ENCODE measurements at places on chromosomes 2 and 18.

DNA sequence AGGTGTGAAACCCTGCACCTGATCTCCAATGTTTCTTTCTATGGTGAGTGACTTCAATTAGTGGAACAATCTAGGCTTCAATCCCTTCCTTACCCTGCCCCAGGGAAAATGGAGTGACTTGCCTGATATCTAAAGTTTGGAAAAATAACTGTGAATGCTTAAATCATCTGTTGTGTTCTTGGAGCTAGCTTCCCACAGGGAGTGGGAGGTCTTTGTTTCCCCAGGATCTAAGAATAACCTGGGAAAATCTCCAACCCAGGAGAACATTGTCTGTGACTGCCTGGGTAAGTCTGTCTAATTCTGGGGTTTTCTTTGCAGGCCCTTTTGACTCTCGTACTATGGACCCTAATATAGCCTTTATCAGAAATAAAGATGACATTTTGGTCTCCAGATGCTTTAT lies 13.6 kb upstream of the LDAH start:
- DNase-seq = no peak

GRCh38 chr2:45826884-45827635 lies 175.6 kb downstream of the PRKCE start:
- no peak for DNase-seq

DNA sequence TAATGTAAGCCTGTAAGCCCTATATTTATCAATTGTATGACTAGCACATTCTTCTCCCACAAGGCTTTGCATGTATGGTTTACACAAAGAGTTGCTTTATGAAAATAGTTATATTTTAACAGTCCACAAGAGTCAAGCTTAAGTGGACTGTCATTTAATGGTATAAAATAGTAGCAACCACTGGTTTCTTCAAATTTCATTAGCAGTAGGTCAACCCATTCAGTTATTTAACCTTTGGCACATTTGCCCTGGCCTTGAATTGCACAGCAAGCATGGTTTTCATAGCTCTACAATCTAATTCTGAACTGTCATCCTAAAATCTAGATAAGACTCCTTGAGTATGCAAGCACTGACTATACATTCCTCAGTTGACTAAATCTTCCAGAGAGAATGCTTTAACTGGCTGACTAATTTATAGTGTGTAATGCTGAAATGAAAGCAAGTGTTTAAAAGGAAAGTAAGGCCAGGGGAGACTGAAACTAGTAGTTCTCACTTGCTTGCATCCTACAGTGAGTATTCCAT lies 1.8 kb downstream of the DPP4 start:
- no peak for DNase-seq

GRCh38 chr18:35167857-35168256 lies 73.0 kb upstream of the ZNF397 start:
- no peak for DNase-seq

DNA sequence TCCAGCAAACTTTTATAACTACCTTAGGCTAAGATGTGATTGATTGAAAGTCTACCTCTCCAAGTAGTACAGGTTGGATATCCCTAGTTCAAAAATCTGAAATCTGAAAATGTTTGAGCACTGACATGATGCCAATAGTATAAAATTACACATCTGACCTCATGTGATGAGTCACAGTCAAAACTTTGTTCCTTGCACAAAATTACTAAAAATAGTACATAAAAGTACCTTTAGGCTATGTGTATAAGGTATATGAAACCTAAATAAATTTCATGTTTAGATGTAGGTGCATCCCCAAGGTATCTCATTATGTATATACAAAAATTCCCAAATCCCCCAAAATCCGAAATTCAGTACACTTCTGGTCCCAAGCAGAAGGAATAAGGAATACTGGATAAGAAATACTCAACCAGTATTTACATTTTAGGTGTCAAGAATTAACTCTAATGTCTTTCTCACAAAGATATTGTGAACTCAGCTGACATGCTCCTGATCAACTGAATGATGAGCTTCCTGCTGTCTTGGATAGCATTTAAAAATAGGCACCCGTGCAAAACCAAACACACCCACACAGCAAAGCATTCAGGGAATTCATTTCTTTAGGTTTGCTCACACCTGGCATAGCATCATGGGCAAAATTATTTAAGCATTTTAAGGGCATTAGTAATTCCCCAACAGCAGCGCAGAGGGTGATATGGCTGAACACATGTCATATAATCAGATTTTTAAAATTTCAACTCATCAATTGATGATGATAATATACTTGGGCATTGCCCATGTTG lies 497.4 kb upstream of the MEIS1 start:
- no peak for DNase-seq

- no peak for DNase-seq
Measured at GRCh38 chr2:19529677-19530076, 171.3 kb upstream of the OSR1 start.

DNA sequence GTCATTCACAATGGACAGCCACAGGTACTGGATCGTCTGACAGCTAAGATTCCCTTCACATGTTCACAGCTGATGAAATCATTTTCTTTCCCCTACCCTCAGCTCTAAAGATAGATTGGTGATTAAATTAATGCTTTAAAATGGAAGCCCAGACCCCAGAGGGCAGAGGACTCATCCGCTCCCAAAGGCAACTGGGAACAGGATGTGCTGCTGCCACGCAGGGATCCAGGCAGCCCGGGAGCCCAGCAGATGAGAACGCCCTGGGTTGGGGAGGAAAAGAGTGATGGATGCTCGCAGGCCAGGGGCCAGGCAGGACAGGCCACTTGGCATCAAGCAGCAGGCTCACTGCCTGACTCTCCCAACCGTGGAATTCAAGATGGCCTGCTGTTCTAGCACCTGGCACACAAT lies 41.3 kb downstream of the HDHD2 start:
- DNase-seq = no peak

- DNase-seq = no peak
Measured at GRCh38 chr2:230492107-230492506, 76.1 kb downstream of the SP100 start.

GRCh38 chr18:41992066-41992465 lies 37.0 kb downstream of the PIK3C3 start:
- DNase-seq = no peak

DNA sequence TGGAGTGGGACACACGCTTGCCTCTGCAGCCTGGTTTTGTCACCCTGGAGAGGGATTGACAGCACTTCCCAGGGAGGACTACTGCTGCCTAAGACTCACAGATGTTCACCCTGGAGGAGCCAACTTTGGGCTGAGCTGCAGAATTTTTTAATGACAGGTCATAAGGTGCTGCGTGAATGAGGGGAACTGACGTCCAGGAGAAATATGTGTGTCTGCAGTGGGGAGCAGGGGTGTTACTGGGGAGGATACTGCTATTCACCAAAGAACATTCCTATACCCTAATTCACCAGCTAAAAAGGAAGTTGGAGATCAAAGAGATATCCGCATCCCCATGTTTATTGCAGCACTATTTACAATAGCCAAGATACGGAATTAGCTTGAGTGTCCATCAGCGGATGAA lies 144.4 kb downstream of the MGAT5 start:
- DNase-seq = no peak

- no peak for DNase-seq
Measured at GRCh38 chr2:134137182-134137611, 116.7 kb upstream of the MGAT5 start.

DNA sequence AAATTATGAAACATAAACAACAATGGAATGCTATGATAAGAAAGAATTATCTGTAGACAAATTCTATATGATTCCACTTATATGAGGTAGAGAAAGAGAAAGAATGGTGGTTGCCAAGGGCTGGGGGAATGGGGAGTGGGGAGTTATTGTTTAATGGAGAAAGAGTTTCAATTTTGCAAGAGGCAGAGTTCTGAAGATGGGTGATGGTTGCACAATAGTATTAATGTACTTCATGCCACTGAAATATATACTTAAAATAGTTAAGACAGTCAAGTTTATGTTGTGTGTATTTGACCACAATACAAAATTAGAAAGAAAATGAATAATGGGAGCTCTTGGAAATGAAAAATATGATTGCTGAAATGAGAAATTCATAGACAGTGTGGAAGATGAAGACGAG lies 22.6 kb upstream of the FAM117B start:
- DNase-seq = no peak

DNA sequence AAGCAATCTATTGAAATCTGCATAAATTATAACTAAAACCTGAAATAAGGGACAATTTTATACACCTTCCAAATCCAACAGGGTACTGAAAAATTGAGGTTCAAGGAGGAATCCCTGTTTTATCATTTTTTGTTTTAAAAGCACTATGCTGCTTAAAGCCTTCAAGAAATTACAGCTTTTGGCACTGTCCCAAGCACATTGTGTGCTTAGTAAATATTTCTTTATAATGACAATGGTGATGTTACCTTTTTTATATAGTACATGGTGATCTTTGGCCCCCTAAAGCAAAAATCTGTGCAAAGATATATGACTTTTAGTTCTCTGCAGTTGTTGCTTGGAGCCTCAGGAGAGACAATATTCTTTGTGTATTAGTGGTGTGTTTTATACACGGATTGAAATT lies 71.6 kb upstream of the EFEMP1 start:
- no peak for DNase-seq

GRCh38 chr2:28750316-28751251 lies 1.0 kb upstream of the PPP1CB start:
- DNase-seq = peak; percentile 19

- DNase-seq = no peak
Measured at GRCh38 chr2:241639385-241639784, 1.9 kb downstream of the ATG4B start.

GRCh38 chr2:238939074-238939473 lies 91.2 kb downstream of the TWIST2 start:
- peak; percentile 48 for DNase-seq

- no peak for DNase-seq
Measured at GRCh38 chr18:40159141-40160017, 1795.7 kb upstream of the PIK3C3 start.

DNA sequence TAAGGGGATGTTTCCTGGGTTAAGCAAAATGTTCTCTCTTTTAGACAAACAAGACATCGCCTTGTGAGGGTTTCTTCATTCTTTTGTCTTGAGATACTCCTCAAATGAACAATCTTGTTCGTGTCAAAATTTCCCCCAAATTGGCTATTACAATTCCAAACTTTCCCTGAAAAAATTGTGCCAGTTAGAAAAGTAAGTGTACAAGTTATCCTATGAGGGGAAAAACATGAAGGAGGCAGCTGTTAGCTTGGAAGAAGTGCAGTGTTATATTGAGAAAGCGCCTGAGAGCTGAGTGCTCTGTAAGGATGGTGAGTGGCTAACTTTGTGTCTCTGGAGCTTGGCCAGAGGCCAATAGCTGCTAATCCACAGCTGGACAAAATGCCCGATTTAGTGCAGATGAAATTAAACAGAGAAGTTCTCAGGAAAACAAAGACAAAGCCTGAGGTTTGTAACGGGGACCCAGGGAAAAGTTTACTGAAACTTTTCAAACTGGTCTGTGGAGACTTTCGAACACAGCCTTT lies 14.1 kb upstream of the PLEKHH2 start:
- no peak for DNase-seq

GRCh38 chr2:85326406-85327159 lies 1.2 kb downstream of the TGOLN2 start:
- no peak for DNase-seq

- peak; percentile 86 for DNase-seq
Measured at GRCh38 chr2:36597532-36598377, at the start of gene FEZ2. FEZ2 (minus strand) TSS chr2:36598168; CDS start chr2:36598142, 26 bp downstream.

DNA sequence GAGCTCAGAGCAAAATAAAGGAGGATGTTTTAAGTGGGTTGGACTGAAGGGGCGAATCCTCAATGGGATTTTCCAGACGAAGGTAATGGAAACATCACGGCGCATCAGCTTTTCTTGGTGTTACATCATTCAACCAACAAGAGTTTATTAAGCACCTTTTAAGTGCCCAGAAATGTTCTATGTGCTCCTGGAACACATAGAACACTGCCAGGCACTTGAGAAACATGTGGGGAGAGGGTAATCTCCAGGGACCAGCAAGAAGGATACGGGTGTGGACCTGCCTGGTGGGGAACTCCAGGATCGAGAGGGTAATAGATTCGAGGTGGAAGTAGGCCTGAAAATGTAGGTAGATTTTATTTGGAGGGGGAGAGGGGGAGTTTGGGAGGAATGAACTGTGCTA lies 168.6 kb downstream of the PRKCE start:
- DNase-seq = no peak

DNA sequence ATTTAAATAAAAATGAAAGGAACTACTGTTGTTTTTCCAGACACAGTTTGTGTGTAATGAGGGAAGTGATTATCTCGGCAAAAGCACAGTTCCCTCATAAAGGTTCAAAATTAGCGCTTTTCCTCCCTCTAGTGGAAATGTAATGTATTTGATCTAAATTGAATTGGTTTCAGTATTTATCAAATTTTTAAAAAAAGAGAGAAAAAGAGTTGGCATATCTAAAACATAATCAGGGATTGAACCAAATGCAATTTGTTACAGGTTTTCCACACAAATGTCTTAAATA lies 37.5 kb downstream of the CMPK2 start:
- no peak for DNase-seq

DNA sequence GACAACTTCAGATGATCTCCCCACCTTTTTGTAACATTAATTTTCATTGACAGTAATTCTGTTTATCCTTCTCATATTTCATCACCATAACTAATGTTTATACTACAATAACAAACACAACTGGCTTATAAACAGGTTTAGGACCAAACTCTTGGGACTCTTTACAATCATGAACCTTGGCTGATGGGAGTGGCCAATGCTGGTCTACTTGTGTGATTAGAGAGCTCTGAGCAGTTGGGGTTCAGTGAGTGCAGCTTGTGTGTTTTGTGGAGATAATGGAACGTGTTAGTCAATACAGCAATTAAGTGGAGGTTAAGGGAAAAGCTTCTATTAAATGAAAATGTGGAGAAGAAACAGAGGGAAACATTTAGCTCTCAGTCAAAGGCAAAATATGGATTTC lies 207.1 kb downstream of the SPAG16 start:
- DNase-seq = no peak

GRCh38 chr18:21949326-21950015 lies 208.9 kb downstream of the MIB1 start:
- peak; percentile 57 for DNase-seq

GRCh38 chr2:6914828-6915227 lies 2.4 kb upstream of the RNF144A start:
- no peak for DNase-seq

DNA sequence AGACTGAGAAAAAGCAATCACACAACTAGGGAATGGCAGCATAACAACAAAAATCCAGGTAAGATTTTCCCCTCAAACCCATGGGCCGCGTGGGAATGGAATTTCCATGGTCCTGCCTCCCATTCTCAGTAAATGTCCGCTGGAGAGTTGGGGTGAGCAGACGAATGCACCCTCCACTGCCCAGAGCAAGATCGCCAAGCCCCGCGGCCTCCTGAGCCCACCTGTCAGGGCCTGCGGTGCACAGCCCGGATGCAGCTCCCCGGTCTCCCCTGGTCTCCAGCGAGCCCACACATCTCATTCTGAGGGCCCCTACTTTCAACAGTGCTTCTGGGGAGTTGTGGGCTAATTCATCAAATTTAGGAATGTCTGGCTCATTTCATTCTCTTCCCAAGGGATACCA lies 327.4 kb upstream of the HS6ST1 start:
- DNase-seq = no peak

DNA sequence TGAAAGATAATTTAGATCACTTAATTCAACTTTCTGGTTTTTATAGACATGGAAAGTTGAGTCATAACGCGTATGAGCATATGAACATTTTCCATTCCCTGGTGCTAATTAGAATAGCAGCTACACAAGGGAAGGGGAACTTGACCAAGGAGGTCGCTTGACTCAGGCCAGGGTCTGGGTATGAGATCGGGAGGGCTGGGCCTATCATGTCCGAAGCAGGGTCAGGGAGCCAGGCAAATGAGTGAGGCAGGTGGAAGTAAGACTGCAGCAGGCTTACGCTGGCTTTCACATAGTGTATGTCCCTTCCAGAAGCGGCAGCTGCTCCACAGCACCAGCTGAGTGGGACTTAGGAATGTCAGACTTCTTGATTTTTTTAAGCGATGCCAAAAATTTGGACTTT lies 14.7 kb downstream of the RALB start:
- no peak for DNase-seq
